ENCODE measurements at places on chromosomes 3 and 15.

- DNase-seq: no peak
Measured at GRCh38 chr3:156158656-156159295, 38.4 kb downstream of the KCNAB1 start.

DNA sequence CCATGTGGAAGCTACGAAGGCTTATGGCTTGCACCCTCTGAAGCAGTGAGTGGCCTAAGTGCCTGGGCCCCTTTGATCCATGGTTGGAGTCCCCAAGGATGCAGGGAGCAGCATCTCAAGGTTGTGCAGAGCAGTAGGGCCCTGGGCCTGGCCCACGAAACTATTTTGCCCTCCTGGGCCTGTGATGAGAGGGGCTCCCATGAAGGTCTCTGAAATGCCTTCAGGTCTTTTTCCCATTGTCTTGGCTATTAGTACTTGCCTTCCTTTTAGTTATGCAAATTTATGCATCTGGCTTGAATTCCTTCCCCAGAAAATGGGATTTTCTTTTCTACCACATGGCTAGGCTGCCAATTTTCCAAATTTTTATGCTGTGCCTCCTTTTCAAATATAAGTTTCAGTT, 158.8 kb upstream of the MME start:
- no peak for DNase-seq

- peak; percentile 57 for DNase-seq
Measured at GRCh38 chr15:79853492-79854328, 43.1 kb downstream of the MTHFS start.

DNA sequence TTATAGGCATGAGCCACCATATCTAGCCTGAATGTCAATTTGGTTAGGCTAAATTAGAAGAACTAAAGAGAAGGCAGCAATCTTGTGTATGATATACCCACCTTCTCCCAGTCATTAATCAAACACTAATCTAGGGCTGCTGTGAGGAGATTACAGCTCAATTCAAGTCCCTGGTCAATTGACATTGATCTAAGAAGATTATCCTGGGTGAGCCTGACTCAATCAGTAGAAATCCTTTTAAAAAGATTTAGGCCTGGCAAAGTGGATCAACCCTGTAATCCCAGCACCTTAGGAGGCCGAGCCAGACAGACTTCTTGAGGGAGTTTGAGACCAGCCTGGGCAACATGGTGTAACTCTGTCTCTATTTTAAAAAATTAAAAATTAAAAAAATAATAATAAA, 2.5 kb upstream of the DNAH12 start:
- DNase-seq: no peak

GRCh38 chr3:32018757-32019564, 37.4 kb downstream of the ZNF860 start:
- no peak for DNase-seq

- no peak for DNase-seq
Measured at GRCh38 chr3:62558549-62559112, 185.3 kb upstream of the FEZF2 start.

DNA sequence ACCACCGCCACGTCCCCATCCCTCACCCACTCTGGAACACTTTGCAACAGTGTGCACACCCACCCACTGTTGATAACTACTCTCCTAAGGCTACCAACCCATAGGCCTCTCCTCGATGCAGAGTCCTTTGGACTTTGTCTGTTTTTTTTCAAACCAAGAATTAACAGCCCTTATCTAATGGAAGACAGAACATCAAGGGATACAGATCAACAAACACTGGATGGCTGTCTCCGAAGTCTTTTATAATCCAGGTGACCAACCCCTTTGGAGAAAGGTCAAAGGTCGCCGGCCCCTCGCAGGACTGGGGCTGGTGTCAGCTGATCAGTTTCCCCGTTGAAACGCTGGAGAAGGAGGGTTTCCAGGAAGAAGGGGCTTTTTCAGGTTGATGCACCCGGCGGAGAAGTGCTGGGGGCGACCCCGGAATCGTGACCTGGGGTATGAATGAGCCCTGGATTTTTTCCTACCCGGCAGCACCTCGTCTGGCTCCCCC, 532 bp downstream of the B4GALT4 start:
- DNase-seq: no peak

- DNase-seq: no peak
Measured at GRCh38 chr3:108887121-108887520, 64.5 kb downstream of the TRAT1 start.

DNA sequence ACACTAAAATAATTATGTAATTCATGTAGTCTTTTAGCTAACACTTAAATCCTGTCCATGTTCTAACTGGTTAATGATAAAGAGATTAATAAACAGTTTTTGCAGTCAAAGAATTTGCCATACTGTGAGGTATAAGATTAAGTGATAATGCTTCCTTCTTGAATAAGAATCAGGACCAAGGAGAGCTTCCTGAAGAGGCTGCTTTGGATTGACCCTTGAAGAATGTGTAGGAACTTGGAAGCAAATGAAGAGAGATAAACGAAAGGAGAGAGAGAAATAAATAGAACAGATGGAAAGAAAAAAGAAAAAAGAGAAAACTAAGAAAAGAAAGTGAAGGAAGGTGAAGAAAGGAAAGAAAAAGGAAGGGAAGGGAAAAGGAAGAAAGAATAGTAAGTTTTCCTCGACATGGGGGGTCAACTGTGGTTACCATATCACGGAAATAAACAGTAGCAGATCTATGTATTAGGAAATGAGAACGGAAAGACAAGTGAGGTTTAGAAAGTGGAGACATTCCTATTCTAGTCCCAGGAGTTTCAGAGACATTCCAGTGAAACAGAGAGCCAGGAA, 539.8 kb downstream of the FGF12 start:
- DNase-seq: no peak

GRCh38 chr3:126816298-126816697, 112.3 kb downstream of the CHCHD6 start:
- DNase-seq: no peak

DNA sequence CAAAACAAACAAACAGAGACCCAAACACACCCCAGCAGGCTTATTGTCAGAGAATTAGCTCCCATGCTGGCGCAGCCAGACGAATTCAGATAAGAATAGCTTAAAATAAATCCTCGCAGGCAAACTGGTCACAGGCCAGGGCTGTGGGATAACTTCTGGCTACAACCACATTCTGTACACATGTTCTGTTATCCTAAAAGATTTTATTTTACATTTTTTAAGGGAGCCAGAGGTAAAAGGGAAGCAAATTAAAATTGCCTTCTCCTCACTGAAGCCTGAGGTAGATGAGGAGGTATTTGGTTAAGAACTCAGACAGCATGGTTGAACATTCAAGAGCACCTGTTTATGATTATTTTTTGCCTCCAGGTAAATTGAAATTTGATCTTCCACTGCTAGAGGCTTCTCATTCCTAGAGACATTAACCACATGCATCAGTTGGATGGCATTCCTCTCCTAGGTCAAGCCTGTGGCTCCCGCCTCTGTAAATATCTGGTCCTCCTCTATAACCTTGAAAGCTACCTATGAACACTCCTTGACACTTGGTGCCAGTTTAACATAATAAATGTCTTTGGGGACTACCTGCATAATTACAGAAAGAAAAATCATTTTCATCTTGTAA, 190.3 kb downstream of the SATB1 start:
- DNase-seq: no peak

GRCh38 chr15:29099131-29099880, 170.3 kb downstream of the NSMCE3 start:
- no peak for DNase-seq

GRCh38 chr3:51539291-51539941, 897 bp downstream of the RAD54L2 start:
- DNase-seq: no peak

- no peak for DNase-seq
Measured at GRCh38 chr15:48794697-48795134, 16.2 kb downstream of the CEP152 start.

DNA sequence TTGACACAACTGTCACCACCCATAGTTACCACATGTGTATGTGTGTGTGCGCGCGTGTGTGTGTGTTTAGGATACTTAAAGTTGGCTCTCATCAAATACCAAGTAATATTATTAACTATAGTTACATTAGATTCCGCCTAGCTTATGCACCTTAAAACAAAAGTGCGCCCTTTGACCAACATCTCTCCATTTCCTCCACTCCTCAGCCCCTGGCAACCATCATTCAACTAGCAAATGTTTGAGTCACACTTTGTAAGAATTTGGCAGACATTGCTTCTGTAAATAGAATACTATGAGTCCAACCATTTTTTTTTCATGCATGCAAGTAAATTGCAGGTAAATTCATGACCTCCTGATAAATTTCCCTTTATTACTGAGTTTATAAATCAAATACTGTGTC, 169.3 kb downstream of the GBE1 start:
- no peak for DNase-seq

- DNase-seq: no peak
Measured at GRCh38 chr15:77834276-77834990, 201.7 kb upstream of the LINGO1 start.

DNA sequence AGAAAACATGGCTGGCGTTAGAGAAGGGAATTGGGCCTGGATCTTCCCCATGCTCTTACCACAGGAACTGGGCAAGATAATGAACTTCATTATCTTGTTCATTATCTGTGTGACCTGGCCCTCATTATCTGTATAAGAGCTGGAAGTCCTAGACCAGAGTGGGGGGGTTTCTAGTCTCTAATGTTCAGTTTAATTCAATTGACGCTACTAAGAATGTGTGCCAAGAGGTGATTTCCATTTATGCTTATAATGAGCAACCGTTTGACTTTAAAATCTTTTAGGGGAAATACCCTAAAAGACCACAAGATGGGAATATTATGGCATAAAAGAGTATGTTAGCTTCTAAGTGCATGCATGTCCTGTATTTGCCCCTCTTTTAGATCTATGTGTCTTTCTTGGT, 59.1 kb upstream of the CSTA start:
- no peak for DNase-seq

DNA sequence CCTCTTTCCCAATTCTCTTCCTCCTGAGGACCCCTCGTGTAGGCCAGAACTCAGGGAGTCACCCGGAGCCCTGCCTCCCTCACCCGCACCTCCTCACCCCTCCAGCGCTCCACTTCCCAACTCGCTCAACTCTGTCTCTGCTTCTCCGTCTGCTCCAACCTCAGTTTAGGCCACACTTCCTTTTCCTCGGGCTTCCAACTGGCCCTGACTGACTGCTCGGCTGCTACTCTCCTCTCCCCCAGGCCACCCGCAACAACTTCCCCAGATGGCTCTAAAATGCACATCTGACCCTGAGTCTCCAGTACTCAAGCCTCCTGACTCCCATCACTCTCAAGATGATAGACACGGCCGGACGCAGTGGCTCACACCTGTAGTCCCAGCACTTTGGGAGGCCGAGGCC, 23.6 kb downstream of the TMEM44 start:
- no peak for DNase-seq

DNA sequence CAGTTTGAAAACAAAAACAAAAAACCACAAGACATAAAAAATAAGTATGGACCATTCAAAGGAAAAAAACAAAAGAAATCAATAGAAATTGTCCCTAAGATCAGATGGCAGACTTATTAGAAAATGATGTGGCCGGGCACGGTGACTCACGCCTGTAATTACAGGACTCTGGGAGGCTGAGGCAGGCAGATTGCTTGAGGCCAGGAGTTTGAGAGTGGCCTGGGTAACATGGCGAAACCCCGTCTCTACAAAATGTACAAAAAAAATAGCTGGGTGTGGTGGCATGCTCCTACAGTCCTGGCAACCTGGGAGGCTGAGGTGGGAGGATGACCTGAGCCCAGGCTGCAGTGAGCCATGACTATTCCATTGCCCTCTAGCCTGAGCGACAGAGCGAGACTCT, 16.6 kb downstream of the SPCS1 start:
- no peak for DNase-seq

- no peak for DNase-seq
Measured at GRCh38 chr3:117700573-117701360, 991.2 kb downstream of the TUSC7 start.

- no peak for DNase-seq
Measured at GRCh38 chr15:67542420-67543347, at the start of gene MAP2K5. MAP2K5 (plus strand) TSS chr15:67542703; CDS start chr15:67543336, 633 bp downstream.

DNA sequence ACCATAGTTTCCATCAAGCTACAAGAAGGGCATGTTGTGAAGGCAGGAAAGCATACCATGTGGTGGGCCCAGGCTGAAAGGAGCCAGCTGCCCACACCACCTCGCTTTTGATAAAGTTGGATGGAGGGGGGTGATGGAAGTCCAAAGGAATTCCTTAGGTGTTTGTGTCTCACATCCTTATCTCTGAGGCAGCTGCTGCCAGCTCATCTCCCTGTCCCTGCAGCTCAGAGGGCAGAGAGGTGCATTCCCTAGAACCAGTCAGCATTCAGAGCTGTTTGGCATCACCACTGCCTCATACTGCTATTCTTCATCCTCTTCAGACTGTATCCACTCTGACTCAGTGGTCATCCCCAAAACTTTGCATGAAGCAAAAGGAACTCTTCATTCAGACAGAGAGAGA, 141.5 kb upstream of the BFSP2 start:
- DNase-seq: peak; percentile 25

- DNase-seq: no peak
Measured at GRCh38 chr3:160150066-160150465, 75.2 kb upstream of the C3orf80 start.

GRCh38 chr15:31488437-31489204, 162.0 kb downstream of the KLF13 start:
- no peak for DNase-seq

- no peak for DNase-seq
Measured at GRCh38 chr3:17481116-17481515, 261.3 kb downstream of the TBC1D5 start.

DNA sequence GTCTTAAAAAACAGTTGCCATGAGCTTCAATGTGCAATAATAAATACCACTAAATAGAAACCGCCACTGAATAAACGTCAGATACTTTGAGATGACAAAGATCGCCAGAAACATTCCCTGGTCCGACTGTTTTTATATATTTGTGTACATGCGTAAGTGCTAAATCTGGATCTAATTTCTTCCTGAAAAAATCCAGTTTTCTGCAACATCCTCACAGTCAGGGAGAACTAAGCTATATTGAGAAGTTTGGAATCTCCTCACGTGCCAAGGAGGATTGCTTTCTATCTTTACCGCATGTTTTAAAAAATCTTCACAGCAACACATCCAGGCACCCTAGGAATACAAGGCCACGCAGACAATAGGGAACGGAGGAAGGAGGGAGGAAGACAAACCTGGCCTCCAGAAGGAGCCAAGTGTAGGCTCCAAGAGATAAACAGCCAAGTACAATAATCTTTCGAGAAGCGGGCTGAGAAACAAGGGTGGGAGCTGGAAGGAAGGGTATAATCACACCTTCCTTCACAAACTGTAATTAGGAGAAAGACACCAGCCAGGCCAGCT, 5.7 kb downstream of the VGLL4 start:
- DNase-seq: no peak

DNA sequence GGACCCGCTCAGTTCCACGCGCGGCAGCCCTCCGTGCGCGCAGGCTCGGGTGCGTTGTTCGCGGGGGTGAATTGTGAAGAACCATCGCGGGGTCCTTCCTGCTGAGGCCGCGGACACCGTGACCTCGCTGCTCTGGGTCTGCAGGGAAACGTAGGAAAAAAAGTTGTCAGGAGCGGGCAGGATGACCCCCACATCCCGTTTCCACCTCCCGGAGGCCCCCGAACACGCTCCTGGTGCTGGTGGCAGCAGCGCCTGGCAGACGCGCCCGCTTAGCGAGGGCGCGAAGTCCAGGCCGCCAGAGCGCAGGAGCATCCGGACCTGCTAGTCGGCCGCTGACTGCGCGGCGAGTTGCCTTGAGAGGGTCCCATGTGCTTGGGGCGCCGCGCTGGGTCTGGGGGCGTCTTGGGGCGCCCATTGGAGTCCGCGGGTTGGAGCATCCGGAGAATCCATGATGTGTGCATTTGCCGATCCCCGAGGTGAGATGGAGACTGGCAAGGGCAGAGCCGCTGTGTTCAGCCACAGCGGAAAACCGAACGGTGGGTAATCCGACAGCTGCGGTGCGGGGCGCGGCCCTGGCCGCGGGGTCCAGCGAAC, 520 bp downstream of the GREM1 start:
- DNase-seq: no peak
